NCI-H2081 (cell line): ENCODE measurements at places on chromosomes 6 and 20.

- DNase-seq = no peak
These were observed at the start of gene TAGAP for GRCh38 chr6:159044899-159045727. TSS of gene TAGAP (minus strand) at chr6:159044991. CDS start at chr6:159044146, 845 bp downstream.

DNA sequence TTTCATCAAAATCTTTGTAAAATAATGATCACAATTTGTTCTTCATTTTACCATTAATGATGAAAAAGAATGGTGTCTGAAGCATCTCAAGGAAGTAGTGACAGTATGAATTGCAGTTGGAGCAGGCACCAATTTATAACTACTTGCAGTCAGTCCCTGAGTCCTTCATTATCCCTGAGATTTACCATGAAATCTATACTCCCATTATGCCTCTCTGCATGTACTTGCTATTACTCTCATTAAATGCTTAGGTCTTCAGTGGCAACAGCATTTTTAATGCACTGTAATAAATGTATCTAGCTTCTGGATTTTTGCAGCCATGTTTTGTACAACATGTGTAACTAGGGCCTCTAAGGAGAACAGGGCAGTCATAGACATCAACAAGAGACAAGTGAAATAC is 708.8 kb downstream of the EYS start:
- no peak for DNase-seq

GRCh38 chr6:131038597-131039344 is 24.3 kb downstream of the EPB41L2 start:
- no peak for DNase-seq

- no peak for DNase-seq
These were observed 920 bp downstream of the GJA1 start for GRCh38 chr6:121436274-121436857.

GRCh38 chr20:19588241-19588640 is 169.8 kb upstream of the RIN2 start:
- no peak for DNase-seq

GRCh38 chr6:82617648-82618047 is 254.0 kb downstream of the TPBG start:
- DNase-seq = no peak

DNA sequence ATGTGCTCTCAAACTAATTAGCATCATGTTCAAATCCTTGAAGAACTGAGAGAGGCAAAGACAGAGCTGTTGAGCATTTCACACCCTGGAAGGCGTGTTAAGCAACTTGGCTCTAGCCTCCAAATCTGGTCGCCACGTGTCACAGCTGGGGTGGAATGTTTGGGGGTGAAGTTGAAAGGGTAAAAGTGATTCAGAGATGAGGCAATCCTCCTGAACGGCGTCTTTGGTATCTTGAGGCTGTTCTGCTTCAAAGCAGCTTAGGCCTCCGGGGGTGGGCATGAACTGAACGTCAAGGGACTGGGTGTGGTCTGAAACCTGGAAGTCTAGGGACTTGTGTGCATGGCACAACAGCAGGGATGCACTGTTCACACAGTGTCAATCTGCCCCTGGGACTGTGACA is 62.3 kb downstream of the TRAM2 start:
- no peak for DNase-seq

DNA sequence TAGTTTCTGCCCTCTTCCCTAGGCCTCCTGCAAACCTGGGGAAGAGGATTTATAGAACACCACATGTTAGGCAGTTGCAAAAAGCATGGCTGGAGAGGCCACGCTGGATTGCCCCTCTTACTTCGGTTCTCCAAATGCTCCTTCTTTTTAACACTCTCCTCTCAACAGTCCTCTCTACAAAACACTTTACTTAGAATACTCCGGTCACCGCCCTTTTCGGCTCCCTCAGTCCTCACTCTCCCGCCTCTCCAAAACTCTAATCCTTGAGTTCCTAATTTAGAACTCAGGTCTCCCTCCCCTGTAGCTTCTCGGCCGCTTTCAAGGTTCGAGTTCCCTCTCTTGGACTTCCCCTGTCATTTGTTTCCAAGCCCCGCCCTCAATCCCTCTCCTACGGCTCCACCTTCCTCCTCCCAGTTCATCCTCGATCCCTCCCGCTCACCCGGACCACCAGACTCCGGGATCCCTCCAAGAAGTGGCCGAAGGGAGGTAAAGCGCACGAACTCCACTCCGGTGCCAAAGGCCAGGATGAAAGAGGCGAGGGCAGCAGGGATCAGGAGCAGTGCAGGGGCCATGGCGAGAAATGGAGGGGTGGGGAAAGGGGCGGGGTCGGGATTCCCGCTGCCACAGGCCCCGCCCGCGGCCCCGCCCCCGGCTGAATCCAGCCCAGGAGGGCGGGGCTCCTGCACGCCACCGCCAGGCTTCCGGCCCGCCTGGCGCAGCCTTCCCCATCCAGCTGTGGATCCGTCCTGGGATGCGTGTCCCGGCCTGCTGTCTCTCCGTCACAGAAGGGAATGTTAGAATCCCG is at the start of gene NRM:
NRM (minus strand) TSS at position 582 of the 805 bp plus-strand sequence; CDS start at position 572, 10 bp downstream.
- DNase-seq = peak; percentile 74

DNA sequence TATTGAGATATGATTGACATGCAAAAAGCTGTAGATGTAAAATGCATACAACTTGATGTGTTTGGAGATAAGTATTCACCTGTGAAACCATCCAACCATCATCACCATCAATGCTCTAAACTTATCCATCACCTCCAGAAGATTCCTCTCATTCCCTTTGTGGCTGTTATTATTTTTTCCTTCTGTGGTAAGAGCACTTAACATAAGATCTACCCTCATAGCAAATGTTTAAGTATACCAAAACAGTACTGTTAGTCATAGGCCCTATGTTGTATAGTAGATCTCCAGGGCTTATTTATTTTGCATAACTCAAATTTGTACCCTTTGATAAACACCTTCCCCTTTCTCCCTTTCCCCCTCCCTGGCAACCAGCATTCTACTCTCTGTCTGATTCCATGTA is 31.2 kb upstream of the CCN6 start:
- DNase-seq = no peak

DNA sequence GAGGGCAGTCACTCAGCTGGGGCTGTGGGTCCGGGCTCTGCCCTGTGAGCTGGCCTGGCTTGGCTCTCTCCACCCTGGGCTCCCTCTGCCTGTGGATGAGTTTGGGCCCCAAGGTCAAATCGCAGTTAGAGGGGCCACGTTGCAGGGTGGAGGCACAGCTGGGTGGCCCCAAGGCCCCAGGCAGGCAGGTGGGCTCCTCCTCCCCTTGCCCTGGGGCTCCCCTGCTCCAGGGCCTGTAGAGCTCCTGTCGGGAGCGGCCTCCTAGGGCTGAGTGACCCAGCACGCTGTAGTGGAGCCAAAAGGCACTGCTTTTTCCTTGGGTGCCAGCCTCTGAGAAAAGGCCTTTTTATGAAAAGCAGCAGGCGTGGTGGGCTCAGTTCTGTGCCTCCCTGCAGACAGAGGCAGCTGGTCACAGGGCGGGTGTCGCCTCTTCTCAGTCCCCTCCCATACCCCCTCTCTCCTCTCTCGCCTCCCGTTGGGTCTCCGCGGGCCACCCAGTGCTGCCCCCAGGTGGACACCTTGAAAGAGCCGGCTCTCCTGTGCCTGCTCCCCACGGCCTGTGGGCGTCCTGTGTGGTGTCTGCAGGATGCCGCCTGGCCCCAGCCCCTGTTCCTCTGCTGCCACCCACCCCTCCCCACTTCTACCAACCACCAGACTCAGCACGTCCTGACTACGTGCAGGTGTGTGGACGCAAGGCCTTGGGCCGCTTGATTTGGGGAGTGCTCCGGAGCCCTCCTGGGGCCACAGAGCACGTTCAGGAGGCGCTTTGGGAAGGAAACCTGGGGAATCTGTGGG is 13.2 kb downstream of the SS18L1 start:
- peak; percentile 23 for DNase-seq

GRCh38 chr6:157961153-157961831 is 20.4 kb upstream of the SYNJ2 start:
- DNase-seq = no peak

DNA sequence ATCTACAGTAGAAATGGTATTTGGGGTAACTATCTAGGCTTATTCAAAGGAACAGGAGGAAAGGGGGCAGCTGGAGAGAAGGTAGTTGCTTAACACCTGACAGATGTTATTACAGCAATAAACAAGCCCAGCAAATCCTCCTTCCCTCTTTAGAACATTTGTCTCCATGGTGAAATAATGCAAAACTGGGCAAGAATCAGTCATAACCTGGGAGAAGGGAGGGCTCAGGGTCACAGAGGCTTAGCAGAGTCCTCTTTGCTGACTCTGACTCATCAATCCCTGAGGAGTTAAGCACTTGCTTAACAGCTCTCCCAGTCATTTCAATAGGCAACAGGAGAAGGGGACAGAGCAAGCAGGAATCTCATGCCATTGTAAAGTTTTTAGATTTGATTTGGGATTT is 230.3 kb downstream of the IBTK start:
- DNase-seq = no peak

DNA sequence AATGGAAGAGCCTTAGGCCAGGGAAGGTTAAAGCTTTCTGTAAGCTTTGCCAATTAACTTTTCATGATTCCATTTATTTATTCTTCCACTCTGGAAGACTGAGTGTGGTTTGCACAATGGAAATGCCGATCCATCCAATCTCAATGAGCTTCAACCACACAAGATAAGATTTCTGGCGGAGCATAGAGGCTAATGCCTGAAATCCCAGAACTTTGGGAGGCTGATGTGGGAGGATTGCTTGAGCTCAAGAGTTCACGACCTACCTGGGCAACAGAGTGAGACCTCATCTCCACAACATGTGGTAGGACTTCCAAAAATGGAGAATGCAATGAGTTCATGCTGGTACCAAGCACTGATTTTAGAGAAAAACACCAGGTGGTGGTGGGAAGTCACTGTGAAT is 6.2 kb downstream of the ENPP1 start:
- no peak for DNase-seq

GRCh38 chr6:3340358-3340802 is 81.6 kb downstream of the PSMG4 start:
- DNase-seq = no peak

DNA sequence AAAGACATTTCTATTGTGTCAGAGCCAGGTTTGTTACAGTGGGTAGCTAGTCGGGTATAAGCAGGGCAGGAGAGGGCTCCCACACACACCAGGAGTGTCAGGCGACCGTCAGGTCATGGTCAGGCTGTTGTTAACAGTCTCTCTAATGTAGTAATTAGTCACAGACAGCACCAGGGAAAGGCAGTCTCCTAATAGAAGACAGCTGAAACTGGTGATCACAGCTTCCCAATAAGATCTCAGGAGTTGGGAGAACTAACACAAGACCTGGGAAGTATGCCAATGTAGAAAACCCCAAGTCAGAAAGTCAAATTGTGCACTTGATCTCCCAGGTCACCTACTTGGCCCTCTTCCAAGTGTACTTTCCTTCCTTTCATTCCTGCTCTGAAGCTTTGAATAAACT is 53.0 kb upstream of the GPR6 start:
- DNase-seq = no peak

- peak; percentile 70 for DNase-seq
These were observed 577 bp downstream of the LSM14B start for GRCh38 chr20:62122654-62123449.

DNA sequence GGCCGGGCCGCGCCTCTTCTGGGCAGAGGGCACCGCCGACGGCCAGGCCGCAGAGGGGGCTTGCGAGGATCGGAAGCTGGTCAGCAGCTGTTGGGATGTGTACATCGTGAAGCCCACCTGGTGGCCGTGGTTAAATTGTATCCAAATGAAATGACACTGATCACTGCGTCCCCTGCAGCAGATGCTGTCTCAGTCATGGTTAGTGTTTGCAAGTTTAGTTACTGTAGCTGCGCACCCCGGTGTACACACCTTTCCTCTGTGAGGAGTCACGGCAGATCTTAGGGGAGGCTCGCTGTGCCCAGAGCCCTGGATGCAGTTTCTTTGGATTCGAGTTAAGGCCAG is 653 bp downstream of the NAA20 start:
- DNase-seq = no peak

DNA sequence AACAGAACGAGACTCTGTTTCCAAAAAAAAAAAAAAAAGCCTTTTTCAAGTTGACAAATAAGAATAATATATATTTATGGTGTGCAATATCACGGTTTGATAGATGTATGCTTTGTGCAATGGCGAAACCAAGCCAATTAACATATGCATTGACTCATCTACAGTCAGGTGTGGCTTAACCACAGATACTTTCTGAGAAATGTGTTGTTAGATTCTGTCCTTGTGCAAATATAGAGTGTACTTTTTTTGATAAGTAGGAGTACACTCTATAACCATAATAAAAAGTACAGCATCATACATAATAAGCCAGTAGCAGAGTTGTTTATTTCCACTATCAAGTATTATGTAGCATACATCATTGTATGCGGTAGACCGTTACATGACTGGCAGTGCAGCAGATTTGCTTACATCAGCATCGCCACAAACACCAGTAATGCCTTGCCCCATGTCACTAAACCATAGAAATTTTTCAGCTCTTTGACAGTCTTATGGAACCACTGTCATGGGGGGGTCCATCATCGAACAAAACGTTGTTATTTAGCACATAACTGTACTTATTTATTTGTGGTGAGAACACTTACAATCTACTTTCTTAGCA is 59.2 kb downstream of the TMEM170B start:
- no peak for DNase-seq

- no peak for DNase-seq
These were observed 47.4 kb downstream of the PDE10A start for GRCh38 chr6:165615636-165616035.

DNA sequence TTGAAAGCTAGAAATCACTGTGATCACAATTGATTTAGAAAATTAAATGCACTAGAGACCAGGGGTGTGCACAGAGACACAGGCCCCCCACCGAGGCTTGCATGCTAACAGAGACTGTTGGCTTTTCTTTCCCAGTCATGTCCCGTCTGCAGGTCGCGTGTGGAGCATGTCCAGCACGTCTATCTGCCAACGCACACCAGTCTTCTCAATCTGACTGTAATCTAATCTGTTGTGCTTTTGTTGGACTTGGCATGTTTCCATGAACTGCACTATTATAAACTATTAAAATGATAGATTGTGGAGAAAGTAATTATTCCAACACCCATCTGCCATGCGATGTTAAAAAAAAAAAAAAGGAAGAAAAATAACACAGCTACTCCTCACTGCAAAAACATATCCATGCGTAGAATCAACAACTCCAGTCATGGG is 17.7 kb downstream of the MYLIP start:
- DNase-seq = peak; percentile 90

- no peak for DNase-seq
These were observed 34.9 kb downstream of the SNX5 start for GRCh38 chr20:17933711-17934110.

DNA sequence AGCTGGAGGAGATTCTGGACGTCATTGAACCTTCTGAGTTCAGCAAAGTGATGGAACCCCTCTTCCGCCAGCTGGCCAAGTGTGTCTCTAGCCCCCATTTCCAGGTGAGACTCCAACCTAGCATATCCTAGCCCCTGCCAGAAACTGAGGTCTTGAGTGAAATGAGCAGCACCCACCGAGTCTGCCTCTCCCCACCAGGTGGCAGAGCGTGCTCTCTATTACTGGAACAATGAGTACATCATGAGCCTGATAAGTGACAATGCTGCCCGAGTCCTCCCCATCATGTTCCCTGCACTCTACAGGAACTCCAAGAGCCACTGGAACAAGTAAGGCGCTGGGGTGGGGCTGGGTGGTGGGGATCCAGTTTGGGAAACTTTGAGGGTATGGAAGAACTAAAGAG is 4.6 kb downstream of the MEA1 start:
- DNase-seq = no peak

GRCh38 chr6:41640426-41640825 is 2.2 kb downstream of the MDFI start:
- no peak for DNase-seq

GRCh38 chr6:22295145-22295544 is 1.7 kb downstream of the PRL start:
- DNase-seq = peak; percentile 76
